ENCODE measurements at places on chromosomes 12 and 14. TPM values are rescaled to one million over a fixed set of nuclear protein-coding genes. Genes with fewer than 3 reads are reported as not detected.
A peak's percentile ranks its signal among the peaks of the same experiment; 100 is the strongest.

The FOS gene
- polyA plus RNA-seq, result 765 TPM

The ESPL1 gene
- not detected for polyA plus RNA-seq

The LMO3 gene
- polyA plus RNA-seq, result not detected

The GLS2 gene
- 0.57 TPM for polyA plus RNA-seq

The RILPL2 gene
- 6.5 TPM for polyA plus RNA-seq

The SLC25A47 gene
- polyA plus RNA-seq, result not detected

The DACT1 gene
- polyA plus RNA-seq, result not detected

The WBP11 gene
- polyA plus RNA-seq, result 73.5 TPM

The CLEC4E gene
- polyA plus RNA-seq, result not detected

The ANKS1B gene
- not detected for polyA plus RNA-seq

The SYNJ2BP gene
- polyA plus RNA-seq, result 17.5 TPM

The NOS1 gene
- polyA plus RNA-seq, result not detected

GRCh38 chr12:28568704-28569103 lies 378.4 kb downstream of the CCDC91 start:
- H3K27me3 ChIP-seq, result no peaks in the 10 kb centered on the region
- no peak overlapping the region for H3K27ac ChIP-seq

DNA sequence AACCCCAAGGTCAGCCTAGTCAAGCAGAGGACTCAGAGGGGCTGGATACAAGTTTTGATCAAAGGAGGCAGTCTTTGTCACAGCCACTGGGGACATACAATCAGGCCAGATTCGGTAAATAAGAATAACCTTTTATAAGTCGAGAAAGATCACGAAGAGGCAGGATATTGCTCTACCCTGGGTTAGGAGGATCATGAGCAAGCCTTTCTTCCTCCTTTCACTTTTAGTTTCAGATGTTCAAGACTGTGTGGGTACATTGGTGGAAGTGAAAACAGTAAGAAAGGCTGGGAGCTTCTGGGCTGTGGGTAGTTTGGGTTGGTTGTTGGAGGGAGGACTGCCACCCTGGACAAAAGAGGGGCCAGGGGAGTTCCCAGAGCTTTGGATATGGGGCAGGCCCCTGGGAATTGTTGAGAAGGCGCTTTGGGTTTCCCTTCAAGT lies 127.7 kb downstream of the SNAPC1 start:
- peaks cover 16% of the 10 kb centered on the region for H3K4me1 ChIP-seq
- H3K27me3 ChIP-seq, result no peaks in the 10 kb centered on the region
- H3K36me3 ChIP-seq, result no peaks in the 10 kb centered on the region
- peak overlapping the region; percentile 90 for H3K27ac ChIP-seq
- DNase-seq, result peak; percentile 66
- peak overlapping the region; percentile 56 for H3K4me3 ChIP-seq

GRCh38 chr14:85254711-85255110 lies 275.2 kb upstream of the FLRT2 start:
- DNase-seq, result no peak
- H3K4me3 ChIP-seq, result no peak overlapping the region
- no peak overlapping the region for H3K27ac ChIP-seq

- peaks cover 7% of the 10 kb centered on the region for H3K27me3 ChIP-seq
- no peak overlapping the region for H3K4me3 ChIP-seq
- H3K4me1 ChIP-seq, result peaks cover 15% of the 10 kb centered on the region
Measured at GRCh38 chr12:80262771-80263170, 163.4 kb downstream of the OTOGL start.

DNA sequence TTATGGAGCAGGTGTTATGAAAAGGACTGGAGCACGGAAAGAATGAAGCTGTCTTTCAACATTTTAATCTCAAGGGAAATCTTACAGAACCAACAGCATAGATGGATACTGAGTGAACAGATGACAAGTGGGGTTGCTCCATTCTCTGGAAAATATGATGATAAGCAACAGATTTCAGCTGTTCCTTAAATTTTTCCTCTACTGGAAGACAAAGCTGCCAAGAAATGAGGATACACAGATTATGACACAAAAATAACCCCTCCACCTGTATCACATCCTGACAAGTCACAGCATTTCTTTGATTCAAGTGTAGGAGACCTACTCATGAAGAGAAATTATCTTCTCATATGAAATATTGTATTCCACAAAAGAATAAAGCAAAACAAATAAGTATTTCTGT lies 13.0 kb upstream of the TMTC2 start:
- H3K27ac ChIP-seq, result no peak overlapping the region
- H3K4me3 ChIP-seq, result no peak overlapping the region
- no peak for DNase-seq
- no peaks in the 10 kb centered on the region for H3K4me1 ChIP-seq
- H3K27me3 ChIP-seq, result no peaks in the 10 kb centered on the region

GRCh38 chr12:24197532-24197931 lies 248.1 kb upstream of the SOX5 start:
- H3K4me3 ChIP-seq, result no peak overlapping the region
- no peaks in the 10 kb centered on the region for H3K27me3 ChIP-seq
- H3K36me3 ChIP-seq, result no peaks in the 10 kb centered on the region
- no peak for DNase-seq

- H3K4me1 ChIP-seq, result no peaks in the 10 kb centered on the region
- no peak for DNase-seq
- no peaks in the 10 kb centered on the region for H3K27me3 ChIP-seq
- no peak overlapping the region for H3K27ac ChIP-seq
Measured at GRCh38 chr12:46164186-46164761, 104.6 kb downstream of the SLC38A1 start.

DNA sequence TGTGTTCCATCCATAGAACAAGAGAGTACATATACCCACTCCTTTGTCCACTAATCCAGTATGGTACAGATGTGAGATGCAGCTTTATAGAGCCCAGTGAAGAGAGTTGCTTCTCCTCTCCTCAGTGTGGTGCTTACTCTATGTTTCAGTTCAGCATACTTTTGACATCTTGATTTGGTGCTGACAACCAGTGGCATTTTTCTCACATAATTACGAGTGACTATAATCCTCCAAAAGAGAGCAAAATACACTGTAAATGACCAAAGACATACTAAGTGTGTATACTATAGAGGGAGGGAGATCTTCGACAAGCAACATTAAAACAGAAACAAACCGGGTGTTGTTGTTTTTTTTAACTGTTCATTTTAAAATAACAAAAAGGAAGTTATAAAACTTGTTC lies 191.5 kb downstream of the KLHL28 start:
- H3K27ac ChIP-seq, result no peak overlapping the region
- H3K4me3 ChIP-seq, result no peak overlapping the region
- no peak for DNase-seq
- no peaks in the 10 kb centered on the region for H3K36me3 ChIP-seq

DNA sequence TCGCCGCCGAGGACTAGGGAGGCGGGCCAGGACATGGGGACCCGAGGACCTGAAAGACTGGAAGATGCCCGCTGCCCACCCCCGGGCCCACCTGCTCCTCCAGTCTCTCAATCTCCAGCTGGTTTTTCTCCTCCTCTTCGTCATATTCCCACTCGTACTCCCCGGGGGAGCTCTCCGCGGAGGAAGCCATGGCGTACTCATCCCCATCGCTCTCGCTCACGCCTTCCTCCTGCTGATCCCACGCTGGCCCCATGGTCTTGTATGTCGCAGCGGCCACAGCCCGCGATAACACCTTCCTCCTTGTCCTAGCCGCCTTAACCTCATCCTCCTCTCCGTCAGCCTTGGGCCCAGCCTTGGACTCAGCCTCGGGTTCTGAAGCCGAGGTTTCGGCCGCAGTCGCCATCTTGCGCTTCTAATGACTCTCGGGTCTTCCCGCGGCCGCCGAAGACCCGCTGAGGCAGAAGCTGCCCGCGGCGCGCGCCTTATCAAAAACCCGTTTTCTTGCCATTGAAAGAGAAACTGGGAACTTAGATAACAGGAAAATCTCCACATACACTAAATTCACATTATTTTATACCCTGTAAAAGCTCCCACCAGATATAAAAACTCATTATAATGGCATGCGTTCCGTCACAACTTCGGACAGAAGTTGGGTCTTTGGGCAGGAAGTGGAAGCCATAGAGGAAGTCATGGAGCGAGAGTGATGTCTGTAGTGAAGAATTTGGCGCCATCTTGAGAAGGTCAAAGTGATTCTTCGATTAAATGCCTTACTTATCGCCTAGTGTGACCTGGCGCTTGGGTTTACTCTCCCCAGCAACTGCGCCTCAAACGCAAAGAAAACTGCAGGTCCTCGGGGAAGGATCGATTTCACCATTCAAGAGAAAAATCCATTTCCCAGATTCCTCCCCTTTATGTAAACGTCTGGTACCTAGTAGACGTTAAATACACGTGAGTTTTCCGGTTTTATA lies at the start of gene SART3:
TSS of gene SART3 (minus strand) at position 422 of the 968 bp plus-strand sequence. CDS start at position 403, 19 bp downstream.
- peaks cover 2% of the 10 kb centered on the region for H3K27me3 ChIP-seq
- peaks cover 61% of the 10 kb centered on the region for H3K4me1 ChIP-seq
- peaks cover 7% of the 10 kb centered on the region for H3K36me3 ChIP-seq

- no peak for DNase-seq
- no peak overlapping the region for H3K27ac ChIP-seq
- H3K36me3 ChIP-seq, result peaks cover 6% of the 10 kb centered on the region
- H3K4me1 ChIP-seq, result no peaks in the 10 kb centered on the region
Measured at GRCh38 chr14:49527221-49527620, 59.0 kb downstream of the RPS29 start.

DNA sequence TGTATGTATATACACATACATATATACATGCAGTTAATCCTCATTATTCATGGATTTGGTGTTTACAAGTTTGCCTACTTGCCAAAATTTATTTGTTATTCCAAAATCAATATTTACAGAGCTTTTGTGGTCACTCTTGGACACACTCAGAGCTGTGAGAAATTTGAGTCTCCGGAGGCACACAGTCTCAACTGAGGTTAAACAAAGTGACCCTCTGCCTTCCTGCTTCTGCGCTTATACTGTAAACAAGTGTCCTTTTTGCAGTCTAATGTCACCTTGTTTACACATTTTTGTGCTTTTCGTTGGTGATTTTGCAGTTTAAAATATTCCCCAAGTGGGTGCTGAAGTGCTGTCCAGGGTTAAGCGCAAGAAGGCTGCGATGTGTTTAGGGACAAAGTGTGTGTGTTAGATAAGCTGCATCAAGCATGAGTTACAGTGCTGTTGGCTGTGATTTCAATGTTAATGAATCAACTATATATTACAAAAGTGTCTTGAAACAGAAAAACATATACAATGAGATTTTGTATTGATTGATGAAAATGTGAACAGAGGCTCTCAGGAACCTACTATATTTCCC lies 13.1 kb upstream of the LTA4H start:
- peaks cover 53% of the 10 kb centered on the region for H3K4me1 ChIP-seq
- H3K36me3 ChIP-seq, result peaks cover 3% of the 10 kb centered on the region
- no peaks in the 10 kb centered on the region for H3K27me3 ChIP-seq
- no peak overlapping the region for H3K4me3 ChIP-seq

GRCh38 chr12:96081596-96081995 lies 46.2 kb upstream of the LTA4H start:
- DNase-seq, result no peak
- H3K36me3 ChIP-seq, result no peaks in the 10 kb centered on the region
- no peaks in the 10 kb centered on the region for H3K4me1 ChIP-seq
- no peak overlapping the region for H3K27ac ChIP-seq
- H3K27me3 ChIP-seq, result no peaks in the 10 kb centered on the region

DNA sequence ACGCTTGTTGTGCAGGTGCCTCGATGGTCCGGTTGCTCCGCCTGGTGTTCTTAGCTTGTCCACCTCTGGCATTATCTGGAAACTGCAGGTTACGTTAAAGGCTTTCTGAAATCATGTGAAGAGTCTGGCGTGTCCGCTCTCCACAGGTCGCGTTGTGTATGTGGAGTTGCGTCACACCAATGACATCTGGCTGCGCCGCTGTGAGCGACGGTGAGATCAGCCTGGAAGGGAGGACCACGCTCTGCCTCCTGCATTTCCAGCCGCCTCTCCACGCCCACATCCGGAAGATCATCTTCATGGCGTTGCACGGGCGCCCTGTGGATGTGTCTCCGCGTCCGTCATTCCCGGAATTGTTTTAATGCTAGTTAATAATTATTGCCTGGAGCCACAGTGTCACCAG lies 50.6 kb upstream of the GALNT9 start:
- H3K27me3 ChIP-seq, result peaks cover 3% of the 10 kb centered on the region
- no peak overlapping the region for H3K27ac ChIP-seq
- DNase-seq, result no peak
- H3K4me3 ChIP-seq, result no peak overlapping the region
- no peaks in the 10 kb centered on the region for H3K4me1 ChIP-seq
- no peaks in the 10 kb centered on the region for H3K36me3 ChIP-seq

GRCh38 chr14:23006544-23007419 lies 3.2 kb downstream of the C14orf93 start:
- peak overlapping the region; percentile 98 for H3K27ac ChIP-seq
- no peaks in the 10 kb centered on the region for H3K36me3 ChIP-seq
- peaks cover 3% of the 10 kb centered on the region for H3K27me3 ChIP-seq
- DNase-seq, result peak; percentile 98

DNA sequence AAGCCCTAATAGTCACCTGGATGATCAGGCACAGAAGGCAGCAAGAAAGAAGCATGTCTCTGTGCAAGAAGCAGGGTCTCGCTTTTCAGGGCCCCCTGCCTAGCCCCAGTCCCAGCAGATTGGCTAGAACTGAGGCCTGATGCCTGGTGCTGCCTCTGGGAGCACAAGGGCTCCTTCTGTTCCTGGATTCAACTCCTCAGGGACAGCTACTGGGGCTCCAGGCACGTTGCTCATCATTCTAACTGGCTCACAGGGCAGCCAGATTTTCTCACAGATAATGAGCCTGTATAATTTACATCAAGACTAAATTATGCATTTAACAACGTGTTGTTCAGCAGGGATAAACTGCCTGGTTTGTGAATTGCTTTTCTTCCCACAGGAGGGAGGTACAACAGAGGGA lies 106.5 kb upstream of the PLXNC1 start:
- H3K4me1 ChIP-seq, result no peaks in the 10 kb centered on the region
- no peak overlapping the region for H3K4me3 ChIP-seq

- H3K27ac ChIP-seq, result peak overlapping the region; percentile 23
- H3K4me1 ChIP-seq, result peaks cover 9% of the 10 kb centered on the region
- no peak overlapping the region for H3K4me3 ChIP-seq
- H3K36me3 ChIP-seq, result no peaks in the 10 kb centered on the region
- peaks cover 2% of the 10 kb centered on the region for H3K27me3 ChIP-seq
Measured at GRCh38 chr12:128920468-128920867, 67.2 kb downstream of the GLT1D1 start.

- no peaks in the 10 kb centered on the region for H3K27me3 ChIP-seq
- no peaks in the 10 kb centered on the region for H3K36me3 ChIP-seq
- no peaks in the 10 kb centered on the region for H3K4me1 ChIP-seq
- no peak overlapping the region for H3K4me3 ChIP-seq
- DNase-seq, result no peak
Measured at GRCh38 chr14:83632375-83632774, 1897.6 kb upstream of the FLRT2 start.
